Activated naive CD4-positive, alpha-beta T cell treated with anti-CD3 and anti-CD28 coated beads, Interleukin-2, amount 50 U/mL, for 72 hours (primary cell): ENCODE measurements at places on chromosomes 1 and 21. TPM values are rescaled to one million over a fixed set of nuclear protein-coding genes. Genes with fewer than 3 reads are reported as not detected.

PALMD gene
- not detected for total RNA-seq

GCSAML gene
- total RNA-seq: 0.14 TPM

DNA sequence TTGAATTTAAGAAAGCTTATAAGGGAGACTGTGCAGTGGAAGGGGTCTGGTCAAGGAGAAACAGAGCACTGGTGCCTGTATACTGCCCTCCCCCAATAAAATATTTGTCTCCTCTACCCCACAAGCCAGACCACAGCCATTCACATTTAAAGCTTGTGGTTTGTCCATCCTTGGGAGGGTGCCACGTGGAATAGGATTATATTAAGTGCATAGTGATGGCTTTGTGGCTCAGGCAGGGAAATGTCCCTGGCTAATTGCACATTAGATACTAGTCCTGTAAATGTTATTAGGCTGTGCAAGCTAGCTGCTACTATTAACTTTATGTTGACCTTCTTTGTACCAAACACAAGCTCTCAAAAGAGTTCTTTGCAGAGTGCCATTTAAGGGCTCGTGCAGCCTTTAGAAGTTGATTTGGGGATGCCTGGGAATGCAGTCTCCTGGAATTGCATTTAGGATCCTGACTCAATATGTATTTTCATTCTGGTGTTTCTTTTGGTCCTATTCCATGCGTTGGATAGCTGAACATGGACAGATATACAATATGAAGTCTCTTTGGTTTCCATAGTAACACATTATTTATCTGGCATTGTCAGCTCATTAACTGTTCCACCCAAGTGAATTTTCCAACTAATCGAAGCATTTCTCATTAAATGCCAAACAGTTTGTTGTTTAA, 210.6 kb downstream of the ROR1 start:
- no peak for DNase-seq

DNA sequence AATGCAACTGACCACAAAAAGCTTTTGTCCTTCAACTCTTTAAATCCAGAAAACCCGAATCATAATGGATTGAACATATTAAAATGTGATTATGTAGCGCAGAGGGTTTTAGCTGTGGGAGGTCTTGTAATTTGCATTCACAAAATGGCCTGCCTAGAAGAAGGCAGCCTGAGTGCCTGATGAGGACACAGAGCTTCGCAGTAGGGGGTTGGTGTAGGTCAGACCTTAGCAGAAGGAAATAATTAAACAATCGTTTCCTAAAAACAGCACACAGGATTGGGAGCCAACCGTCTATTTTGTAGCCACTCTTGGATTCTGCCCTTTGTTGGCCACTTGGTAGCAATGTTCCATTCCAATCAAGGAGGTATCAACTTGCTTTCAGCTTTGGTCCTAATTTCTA, 195.7 kb upstream of the KIAA0040 start:
- no peak for DNase-seq

DNA sequence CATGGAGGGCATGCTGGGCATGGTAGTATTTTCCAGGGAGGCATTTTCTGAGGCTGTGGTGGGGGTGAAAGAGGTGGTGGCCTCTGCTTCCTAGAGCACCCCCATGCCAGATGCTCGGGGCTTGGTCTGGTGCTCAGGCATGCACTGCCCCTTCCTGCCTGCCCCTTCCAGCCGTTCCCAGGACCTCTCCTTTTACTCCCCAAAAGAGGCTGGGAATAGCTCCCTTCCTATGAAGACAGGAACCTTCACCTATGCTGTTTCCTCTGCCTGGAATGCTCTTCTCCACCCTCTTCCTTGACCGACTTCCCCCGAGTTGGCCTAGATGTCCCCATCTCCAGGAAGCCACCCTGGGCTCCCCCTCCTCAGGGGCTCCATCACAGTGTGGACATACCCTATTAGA, 9.1 kb downstream of the EDN2 start:
- DNase-seq: no peak
